ENCODE measurements at places on chromosomes 5 and 9.

DNA sequence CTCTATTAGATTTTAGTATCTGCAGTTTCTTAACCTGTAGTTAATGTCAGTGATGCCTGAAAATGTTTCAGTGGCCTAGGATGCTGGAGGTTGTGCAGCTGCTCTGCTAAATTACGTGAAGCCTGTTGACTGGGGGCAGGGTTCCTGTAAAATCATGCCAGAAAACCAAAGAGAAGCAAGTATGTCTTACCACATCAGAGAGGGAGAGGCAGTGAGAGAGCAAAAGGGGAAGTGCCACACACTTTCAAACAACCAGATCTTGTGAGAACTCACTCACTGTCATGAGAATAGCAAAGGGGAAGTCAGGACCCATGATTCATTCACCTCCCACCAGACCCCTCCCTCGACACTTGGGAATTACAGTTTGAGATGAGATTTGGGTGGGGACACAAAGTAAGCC is 83.9 kb upstream of the CYLC2 start:
- no peak for DNase-seq

GRCh38 chr5:122665051-122665450 is 109.8 kb upstream of the SNX2 start:
- no peak for DNase-seq

- no peak for DNase-seq
Measured at GRCh38 chr5:132378580-132378979, 9.1 kb downstream of the SLC22A5 start.

GRCh38 chr9:126376311-126377175 is 49.9 kb downstream of the MVB12B start:
- DNase-seq = no peak

- DNase-seq = no peak
Measured at GRCh38 chr5:59891962-59892643, 1.4 kb downstream of the PDE4D start.

- DNase-seq = no peak
Measured at GRCh38 chr9:8962084-8962483, 1162.5 kb upstream of the DMAC1 start.

- no peak for DNase-seq
Measured at GRCh38 chr5:73836607-73837006, 210.6 kb downstream of the ARHGEF28 start.

- no peak for DNase-seq
Measured at GRCh38 chr5:44887722-44888121, 79.0 kb downstream of the MRPS30 start.
